ENCODE measurements at places on chromosomes 12 and 14.

GRCh38 chr14:97416550-97416949 lies 619.4 kb downstream of the VRK1 start:
- DNase-seq: no peak

GRCh38 chr12:85253853-85254252 lies 26.2 kb upstream of the ALX1 start:
- no peak for DNase-seq

- no peak for DNase-seq
These were observed 18.6 kb upstream of the CCDC198 start for GRCh38 chr14:57512220-57512619.

GRCh38 chr12:133107121-133107520 lies 23.0 kb downstream of the ZNF891 start:
- DNase-seq: no peak

DNA sequence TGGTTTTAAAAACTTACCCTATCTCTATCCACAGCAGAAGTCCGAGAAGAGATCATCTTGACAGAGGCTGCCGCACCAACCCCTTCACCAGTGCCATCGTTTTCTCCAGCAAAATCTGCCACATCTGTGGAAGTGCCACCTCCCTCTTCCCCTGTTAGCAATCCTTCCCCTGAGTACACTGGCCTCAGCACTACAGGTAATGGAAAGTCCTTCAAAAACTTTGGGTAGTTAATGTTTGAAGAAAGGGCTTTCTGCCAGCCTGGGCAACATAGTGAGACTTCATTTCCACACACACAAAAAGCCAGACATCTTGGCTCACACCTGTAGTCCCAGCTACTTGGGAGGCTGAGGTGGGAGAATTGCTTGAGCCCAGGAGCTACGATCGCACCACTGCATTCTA lies 41.6 kb upstream of the RIC8B start:
- DNase-seq: no peak

- DNase-seq: no peak
These were observed 229.1 kb downstream of the MON2 start for GRCh38 chr12:62695696-62696095.

Data from cortex of kidney (tissue), 1 donor.